Esophagus squamous epithelium (tissue), 5 donors: ENCODE measurements at places on chromosomes 3 and 15.

DNA sequence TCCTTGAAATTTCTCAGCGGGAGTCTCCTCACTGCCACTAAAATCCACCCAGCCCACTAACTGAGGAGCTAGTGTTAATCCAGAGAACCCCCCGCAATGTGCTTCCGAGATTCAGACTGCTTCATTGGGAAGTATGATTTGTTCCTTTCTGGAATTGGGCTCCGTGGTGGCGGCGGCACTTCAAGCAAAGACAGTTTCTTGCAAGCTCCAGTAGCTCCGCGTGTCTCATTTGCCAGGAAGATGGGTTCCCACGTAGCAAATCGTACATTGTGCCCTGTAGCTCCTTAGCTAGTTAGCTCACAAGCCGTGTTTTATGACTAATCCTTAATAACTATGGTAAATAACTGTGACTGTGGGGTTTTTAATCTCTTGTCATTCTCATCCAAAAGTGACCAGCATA is 45.4 kb downstream of the SLC6A1 start:
- no peak for DNase-seq

- DNase-seq = no peak
Observed at GRCh38 chr3:140856905-140857304, 84.7 kb upstream of the SLC25A36 start.

- no peak for DNase-seq
Observed at GRCh38 chr3:59256230-59256629, 206.4 kb upstream of the CFAP20DC start.

DNA sequence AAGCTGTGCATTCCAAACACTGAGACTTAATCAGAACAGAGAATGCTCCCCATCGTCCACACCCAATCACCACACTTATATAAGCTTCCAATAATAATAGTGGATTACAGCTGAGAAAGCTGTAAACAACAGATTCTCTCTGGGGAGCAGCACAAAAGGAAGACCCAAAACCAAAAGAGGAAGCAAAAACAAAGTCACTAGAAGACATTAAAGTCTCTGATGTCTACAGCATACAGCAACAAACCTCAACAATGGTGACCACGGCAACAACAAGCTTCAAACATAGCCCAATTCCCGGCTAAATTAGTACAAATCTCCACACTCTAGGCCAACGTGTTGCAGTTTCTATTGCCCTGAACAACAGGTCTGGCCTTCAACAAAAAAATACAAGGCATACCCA is 37.7 kb downstream of the ZDHHC23 start:
- no peak for DNase-seq

DNA sequence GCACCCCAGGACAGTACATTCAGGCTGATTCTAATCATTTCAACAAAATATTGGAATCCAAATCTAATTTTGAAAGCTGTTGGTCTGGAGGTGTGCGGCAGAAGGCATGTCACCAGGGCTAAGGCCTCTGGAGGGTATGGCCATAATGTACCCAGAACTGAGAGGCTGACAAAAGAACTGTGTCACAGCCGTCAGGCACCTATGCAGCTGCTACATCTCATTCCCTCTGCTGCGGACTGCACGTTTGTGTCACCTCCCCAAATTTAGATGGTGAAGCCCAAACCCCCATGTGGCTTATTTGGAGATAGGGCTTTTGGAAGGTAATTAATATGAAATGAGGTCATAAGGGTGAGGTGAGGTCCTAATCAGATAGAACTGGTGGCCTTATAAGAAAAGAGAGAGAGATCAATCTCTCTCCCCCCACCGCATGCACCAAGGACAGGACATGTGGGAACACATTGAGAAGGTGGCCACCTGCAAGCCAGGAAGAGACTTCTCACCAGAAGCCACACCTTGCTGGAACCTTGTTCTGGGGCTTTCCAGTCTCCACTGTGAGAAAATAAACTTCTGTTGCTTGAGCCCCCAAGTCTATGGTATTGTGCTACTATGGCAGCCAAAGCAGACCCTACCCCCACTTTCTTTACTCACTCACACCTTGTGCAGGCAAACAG is 22.8 kb downstream of the ADPGK start:
- DNase-seq = no peak

- DNase-seq = no peak
Observed at GRCh38 chr3:191139736-191140135, 59.3 kb upstream of the OSTN start.

DNA sequence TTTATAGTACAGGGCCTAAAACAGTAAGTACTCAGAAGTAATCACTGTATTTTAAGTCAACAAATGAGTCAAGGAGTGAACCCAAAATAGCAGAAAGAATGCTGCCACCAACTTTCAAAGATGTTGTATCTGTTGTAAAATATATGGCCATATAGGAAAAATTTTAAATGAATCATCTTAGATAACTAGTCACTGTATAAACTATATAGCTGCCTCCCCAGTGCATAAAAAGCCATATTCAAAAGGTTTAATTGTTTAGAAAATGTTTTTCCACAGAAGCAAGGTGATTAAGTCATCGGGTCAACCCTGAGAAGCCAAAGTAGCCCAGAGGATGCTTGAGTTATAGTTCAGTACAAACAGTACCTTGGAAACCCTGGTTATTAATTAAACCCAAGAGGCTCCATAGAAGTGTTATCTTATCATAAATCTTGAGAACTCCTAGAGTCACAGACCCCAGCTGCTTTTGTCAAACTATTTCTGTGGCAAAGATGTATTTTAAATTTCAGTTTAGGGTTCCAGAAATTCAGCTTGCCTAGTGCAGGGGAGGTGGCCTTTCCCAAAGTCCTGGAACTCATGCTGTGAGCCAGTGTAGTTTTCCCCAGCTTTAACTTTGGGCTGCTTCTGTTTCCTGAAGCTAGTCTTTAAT is 39.2 kb downstream of the MBNL1 start:
- DNase-seq = no peak

GRCh38 chr15:82018201-82018600 is 27.6 kb downstream of the MEX3B start:
- DNase-seq = no peak

- no peak for DNase-seq
Observed at GRCh38 chr3:192883512-192883911, 34.1 kb downstream of the MB21D2 start.

DNA sequence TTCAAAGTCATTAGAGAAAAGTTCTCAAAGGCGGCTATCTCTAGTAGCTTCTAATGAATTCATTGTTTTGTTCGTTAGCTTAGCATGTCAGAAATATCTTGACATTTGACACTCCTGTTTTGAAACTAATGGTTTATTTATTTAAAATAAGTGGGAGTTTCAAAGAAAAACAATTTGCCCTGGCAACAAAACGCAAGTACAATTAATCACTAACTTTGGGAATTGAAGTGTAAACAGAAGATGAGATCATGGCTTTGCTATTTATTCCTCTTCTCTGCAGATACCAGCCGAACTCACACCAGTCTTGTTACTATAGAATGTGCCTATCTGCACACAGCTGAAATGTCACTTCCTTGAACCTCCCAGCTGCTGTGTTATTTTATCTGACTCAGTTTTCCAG is 27.5 kb downstream of the MASP1 start:
- no peak for DNase-seq

DNA sequence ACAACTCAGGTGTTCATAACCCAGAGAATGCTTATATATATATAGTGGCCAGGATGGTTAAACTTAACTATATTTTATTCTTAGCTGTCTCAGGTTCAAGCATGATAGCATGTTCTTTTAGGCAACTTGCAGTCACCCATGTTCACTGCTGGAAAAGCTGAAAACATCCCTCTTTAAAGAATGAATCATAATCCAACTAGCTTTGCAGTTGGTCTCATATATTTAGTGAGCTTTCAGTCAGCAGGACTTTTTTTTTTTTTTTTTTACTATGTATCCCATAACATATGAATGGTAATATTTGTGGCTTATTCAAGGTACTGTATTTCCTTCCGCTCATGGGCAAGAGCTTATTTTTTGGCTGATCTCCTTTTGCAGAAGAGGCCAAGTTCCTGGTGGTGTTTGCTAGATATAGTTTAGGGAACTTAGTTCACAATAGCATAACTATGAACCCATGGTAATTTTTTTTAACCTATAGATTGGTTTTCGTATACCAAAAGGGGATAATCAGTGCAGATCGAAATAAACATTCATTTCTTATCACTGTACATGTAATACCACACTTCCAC is 77.6 kb downstream of the CMSS1 start:
- no peak for DNase-seq

GRCh38 chr3:195226900-195227447 is 44.0 kb downstream of the XXYLT1 start:
- DNase-seq = no peak

DNA sequence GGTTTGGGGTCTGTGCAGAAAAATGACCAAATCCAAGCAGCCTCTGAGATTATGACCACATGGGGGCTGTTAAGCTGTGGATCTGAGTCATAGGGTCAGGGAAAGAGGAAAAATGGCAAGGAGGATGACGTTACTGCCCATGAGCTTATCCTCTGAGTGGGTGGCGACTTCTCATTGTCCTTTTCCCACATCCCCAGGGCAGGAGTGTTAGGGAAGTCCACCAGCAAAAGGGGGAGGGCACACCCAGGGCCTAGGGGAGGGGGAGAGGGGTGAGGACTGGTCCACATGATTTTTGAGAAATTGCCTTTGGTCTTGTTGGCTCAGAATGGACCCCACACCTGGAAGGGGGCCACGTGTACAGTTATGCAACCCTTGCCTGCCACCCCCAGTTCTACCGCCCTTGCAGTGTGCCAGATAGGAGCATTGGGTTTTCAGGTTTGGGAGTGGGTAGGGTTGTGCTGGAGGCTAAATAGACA is 2.6 kb downstream of the CD276 start:
- no peak for DNase-seq

DNA sequence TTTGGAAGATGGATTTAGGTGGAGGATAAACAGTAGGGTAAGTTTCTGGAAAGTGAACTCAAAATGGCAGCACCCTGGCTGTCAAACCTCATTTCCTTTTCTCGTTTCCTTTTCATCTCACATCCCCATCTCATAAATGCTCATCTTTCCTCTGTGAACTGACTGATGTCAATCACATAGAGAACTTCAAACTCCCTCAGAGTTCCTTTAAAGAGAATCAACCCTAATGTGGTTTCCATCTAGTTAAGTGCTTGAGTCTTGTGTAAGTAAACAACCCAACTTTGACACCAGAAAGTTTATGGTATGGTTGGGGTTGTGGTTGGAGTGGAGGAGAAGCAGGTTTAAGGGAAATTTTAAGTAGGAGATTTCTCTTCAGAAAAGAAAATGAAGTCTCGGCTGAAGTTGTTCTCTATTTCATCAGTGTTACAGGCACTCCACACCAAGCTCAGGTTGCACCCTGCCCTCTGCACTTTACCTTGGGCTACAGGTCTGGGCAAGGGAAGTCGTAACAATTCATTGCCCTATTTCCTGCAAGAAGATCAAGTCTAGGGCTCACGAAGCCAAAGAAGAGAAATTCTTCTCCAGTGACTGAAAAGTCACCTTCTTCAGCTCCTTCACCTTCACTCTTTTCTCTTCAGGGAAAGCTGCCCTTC is 34.4 kb upstream of the TNIK start:
- DNase-seq = no peak

- DNase-seq = no peak
Observed at GRCh38 chr15:62749036-62749815, 293.3 kb upstream of the TPM1 start.
